NCI-H1105 (cell line): ENCODE measurements at places on chromosomes 12 and 14.

- DNase-seq = no peak
Measured at GRCh38 chr12:58523360-58523759, 396.9 kb downstream of the LRIG3 start.

DNA sequence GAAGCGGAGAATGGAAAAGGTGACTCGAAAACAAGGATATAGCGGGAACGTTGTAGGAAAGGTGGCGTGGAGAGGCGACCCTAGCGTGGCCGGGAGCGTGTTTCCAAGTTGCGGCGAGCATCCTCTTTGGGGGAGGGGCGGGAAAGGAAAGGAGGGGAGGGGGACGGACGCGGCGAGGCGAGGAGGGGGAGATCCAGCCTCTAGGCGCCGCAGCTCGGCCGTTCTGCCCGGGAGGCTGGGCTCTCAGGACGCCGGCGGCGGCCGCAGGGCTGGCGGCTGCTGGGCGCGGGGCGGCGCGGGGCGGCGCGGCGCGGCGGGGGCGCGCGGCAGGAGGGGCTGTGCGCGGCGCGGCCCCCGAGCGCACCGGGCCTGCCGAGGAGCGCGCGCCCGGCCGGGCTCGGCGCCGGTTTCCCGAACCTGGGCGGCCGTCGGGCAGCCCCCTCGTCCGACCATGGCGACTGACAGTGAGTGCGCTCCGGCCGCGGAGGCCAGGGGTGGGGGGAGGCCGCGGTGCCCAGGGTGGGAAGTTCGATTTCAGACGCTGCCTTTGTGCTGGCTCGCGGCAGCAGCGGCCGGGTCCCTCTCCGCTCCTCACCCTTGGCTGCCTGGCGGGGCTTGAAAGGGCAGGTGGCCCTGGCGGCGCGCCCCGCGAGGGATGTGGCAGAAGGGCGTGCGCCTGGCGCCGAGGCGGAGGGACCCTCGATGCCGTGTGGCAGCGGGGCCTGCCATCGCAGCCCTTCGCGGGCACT, 50.3 kb downstream of the SNAPC1 start:
- DNase-seq = peak; percentile 47

GRCh38 chr12:53423597-53423996, at the start of gene AMHR2:
AMHR2 (plus strand) TSS chr12:53423855; CDS start chr12:53423935, 80 bp downstream.
- no peak for DNase-seq

DNA sequence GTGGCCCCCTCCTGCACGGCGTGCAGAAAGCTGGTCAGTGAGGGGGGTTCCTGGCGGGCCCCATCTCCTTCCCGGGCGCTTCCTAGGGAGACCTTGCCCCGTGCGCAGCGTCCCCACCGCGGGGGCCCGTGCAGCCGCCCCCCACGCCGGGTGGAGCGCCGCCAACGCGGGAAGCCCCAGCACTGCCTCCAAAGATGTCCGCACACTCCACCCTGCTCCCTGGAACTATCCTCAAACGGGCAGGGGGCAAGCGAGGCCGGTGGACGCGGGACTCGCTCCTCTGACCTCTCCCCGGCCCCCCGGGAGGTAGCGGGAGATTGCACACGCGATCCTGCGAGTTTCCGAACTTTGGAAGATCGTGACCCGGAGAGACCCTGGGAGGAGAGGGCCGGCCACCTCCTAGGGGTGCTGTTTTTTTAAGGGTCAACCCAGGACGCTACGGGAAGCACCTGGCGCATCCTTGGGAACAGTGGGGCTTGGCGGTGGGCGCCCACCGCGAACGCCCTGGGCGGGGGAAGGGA, 1.5 kb upstream of the FZD10 start:
- no peak for DNase-seq

DNA sequence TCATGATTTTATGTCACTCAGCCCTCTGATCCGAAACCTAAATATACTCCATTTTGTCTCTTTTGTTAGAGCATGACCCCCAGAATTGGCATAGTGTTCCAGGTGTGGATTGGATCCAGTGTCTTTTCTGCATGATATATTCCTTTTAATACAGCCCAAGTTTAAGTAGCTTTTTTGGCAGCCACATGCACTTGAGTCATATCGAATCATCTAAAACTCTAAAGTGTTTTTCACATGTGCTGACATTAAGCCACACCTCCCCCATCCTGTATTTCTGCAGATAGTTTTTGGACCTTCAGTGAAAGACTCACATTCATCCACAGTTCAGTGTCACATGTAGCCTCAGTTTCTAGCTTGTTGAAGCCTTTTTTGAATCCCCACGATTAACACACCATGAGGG, 30.6 kb downstream of the BORCS5 start:
- DNase-seq = no peak

DNA sequence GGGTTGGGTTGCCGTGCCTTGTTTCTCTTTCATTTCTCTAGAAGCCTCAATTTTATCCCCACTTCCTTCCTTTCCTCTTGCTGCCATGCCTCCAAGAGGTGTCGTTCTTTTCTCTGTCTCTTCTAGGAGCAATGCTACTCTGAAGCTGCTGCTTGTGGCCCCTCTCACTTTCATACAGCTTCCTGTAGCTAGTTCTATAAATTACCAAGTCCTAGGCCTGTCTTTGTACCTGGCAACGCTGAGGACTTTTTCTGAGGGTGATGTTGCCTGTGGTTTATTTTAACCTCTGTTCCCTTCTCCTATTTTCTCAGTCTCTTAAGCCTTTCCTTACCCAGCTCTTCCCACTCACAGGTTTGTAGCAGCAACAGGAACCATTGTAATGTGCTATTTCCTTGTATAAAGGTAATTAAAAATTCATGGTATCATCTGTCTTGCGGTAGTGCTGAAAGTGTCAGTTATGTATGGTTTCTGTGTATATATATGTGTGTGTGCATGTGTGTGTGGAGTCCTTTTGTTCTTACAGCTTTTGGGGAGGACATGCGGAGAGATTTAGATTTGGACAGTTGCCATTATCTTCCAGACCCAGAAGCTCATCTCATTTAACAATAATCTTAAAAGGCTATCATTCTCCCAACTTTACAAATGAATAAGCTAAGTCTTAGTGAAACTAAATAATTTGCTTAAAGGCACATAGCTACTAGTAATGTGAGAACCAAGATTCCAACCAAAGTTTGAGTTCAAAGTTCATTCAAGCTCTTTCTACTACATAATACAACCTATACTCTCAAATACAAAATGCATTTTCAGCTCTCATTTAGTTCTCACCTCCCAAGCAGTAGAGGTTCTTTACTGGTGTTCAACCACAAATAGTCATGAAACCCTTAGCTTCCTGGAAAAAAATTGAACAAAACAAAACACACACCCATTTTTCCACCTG, 43.8 kb downstream of the DDHD1 start:
- no peak for DNase-seq

- no peak for DNase-seq
Measured at GRCh38 chr12:68422159-68422558, 90.0 kb upstream of the MDM1 start.

- DNase-seq = no peak
Measured at GRCh38 chr12:117551665-117552064, 190.2 kb upstream of the NOS1 start.
